Right atrium auricular region (tissue), 2 donors: ENCODE measurements at places on chromosomes 7 and 10. TPM values are rescaled to one million over a fixed set of nuclear protein-coding genes. Genes with fewer than 3 reads are reported as not detected.
A peak's percentile ranks its signal among the peaks of the same experiment; 100 is the strongest.

GRCh38 chr7:98470485-98471240, 69.8 kb upstream of the BAIAP2L1 start:
- no peaks in the 10 kb centered on the region for H3K4me1 ChIP-seq
- H3K4me3 ChIP-seq = no peak overlapping the region
- no peak overlapping the region for H3K27ac ChIP-seq
- H3K27me3 ChIP-seq = peaks cover 14% of the 10 kb centered on the region
- no peak for DNase-seq

CFAP69 gene
- 1.2 TPM for total RNA-seq

TRA2A gene
- 16.0 TPM for total RNA-seq

DNA sequence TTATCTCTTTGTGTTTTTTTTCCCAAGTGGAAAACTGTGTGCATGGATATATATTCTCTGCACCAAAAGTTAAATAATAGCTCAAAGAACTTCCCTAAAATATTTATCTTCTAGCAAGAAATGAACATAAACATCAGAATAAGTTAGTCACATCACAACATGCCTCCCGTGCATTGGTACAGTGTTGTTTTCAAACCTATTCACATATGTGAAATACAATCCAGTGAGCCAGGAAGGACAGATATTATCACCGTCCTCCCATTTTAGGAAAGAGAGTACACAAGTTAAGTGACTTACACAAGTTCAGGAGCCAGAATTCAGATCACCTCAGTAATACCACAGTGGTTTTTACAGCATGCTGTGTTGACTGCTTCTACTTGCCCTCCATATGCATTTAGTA, 22.2 kb downstream of the ARMH3 start:
- no peaks in the 10 kb centered on the region for H3K4me1 ChIP-seq
- peaks cover 67% of the 10 kb centered on the region for H3K36me3 ChIP-seq
- DNase-seq = no peak
- no peaks in the 10 kb centered on the region for H3K27me3 ChIP-seq

AKR1C8 gene
- not detected for total RNA-seq

DNA sequence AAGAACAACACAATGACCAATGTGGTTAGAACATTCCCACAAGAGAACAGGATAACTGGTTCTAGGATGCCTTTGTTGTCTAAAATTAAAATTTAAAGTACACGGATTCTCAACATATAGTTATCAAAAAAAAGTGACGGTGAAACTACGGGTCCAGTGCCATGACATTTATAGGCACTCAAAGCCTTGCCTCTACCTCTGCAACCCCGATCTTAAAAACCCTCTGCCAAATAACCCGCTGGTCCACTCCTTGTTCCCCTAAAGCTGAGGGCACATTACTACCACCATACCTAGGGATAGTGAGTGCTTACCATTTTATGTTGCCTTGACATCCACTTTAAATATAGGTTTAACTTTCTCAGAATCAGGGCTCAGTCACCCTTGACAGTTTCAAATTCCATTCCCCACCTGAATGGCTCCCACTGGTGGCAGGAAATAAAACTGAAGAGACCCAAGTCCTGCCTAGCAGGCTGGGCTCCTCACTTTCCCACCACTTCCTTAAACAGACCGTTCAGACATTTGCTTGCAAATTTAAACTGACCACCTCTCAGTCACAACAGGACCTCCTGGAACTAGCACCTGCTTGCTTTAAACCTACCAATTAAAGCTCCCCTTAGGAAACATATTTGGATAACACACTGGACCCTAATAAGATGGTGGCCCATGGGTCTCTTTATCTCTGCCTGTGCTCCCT, 169.9 kb upstream of the ASAH2 start:
- no peak overlapping the region for H3K27ac ChIP-seq
- H3K4me3 ChIP-seq = no peak overlapping the region

DNA sequence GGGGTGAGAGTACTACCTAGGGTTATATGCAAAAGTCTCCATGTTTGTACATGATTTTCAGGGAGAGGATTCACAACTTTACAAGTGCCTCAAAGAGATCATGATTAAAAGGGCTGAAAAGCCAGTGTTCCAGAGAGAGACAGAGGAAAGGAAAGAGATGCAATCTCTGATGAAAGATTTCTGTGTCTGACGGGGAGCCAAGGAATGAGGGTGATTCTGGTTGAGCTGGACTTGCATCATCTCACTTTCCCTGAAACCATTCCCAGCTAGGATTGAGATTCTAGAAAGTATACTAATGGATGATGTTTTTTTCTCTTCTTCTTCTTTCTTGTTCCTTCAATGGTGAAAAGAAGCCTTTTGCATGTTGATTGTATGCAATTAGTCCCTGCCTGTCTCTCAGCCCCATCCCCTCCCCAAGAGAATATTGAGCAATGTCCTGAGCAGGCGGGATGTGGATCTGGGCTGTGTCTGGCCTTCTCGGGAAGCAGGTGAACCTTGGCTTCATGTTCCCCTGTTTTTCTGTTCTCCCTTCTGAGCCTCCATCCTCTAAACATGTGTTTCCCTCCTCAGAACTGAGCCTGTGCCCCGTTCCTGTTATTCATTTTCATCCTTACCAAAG, 186.1 kb downstream of the ZNF365 start:
- no peak overlapping the region for H3K27ac ChIP-seq
- no peaks in the 10 kb centered on the region for H3K36me3 ChIP-seq
- peak; percentile 73 for DNase-seq
- H3K4me3 ChIP-seq = no peak overlapping the region
- no peaks in the 10 kb centered on the region for H3K27me3 ChIP-seq

ATP6V0E2 gene
- 122 TPM for total RNA-seq

TBXAS1 gene
- 15.3 TPM for total RNA-seq

GRCh38 chr10:104802941-104803340, 161.9 kb downstream of the SORCS3 start:
- H3K4me3 ChIP-seq = no peak overlapping the region
- H3K36me3 ChIP-seq = no peaks in the 10 kb centered on the region
- no peak overlapping the region for H3K27ac ChIP-seq

GRCh38 chr10:93072713-93073538, 767 bp upstream of the CYP26A1 start:
- H3K36me3 ChIP-seq = no peaks in the 10 kb centered on the region
- H3K27me3 ChIP-seq = peaks cover 15% of the 10 kb centered on the region
- peak; percentile 26 for DNase-seq

PANK1 gene
- 7.4 TPM for total RNA-seq

DNA sequence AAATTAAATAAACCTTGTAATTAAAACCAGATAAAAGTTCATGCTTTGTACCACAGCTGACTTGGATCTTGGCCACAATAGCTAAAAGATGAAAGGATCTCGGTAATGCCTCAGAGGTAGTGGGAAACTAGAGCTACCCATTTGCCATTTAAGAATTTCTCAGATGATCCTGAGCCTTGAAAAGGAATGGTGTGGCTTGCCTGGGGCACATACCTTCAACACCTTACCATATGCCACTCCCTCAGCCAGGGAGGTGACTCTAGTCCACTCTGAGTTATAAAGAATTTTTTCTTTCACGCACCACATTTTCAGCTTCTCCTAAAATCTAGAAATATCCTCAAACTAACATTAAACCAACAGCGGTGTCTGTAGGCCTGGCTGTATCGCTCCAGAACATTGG, 516.3 kb upstream of the TEX47 start:
- DNase-seq = no peak
- no peaks in the 10 kb centered on the region for H3K4me1 ChIP-seq
- no peak overlapping the region for H3K4me3 ChIP-seq
- no peaks in the 10 kb centered on the region for H3K27me3 ChIP-seq
- no peaks in the 10 kb centered on the region for H3K36me3 ChIP-seq

ADRA2A gene
- total RNA-seq = 1.4 TPM

DNA sequence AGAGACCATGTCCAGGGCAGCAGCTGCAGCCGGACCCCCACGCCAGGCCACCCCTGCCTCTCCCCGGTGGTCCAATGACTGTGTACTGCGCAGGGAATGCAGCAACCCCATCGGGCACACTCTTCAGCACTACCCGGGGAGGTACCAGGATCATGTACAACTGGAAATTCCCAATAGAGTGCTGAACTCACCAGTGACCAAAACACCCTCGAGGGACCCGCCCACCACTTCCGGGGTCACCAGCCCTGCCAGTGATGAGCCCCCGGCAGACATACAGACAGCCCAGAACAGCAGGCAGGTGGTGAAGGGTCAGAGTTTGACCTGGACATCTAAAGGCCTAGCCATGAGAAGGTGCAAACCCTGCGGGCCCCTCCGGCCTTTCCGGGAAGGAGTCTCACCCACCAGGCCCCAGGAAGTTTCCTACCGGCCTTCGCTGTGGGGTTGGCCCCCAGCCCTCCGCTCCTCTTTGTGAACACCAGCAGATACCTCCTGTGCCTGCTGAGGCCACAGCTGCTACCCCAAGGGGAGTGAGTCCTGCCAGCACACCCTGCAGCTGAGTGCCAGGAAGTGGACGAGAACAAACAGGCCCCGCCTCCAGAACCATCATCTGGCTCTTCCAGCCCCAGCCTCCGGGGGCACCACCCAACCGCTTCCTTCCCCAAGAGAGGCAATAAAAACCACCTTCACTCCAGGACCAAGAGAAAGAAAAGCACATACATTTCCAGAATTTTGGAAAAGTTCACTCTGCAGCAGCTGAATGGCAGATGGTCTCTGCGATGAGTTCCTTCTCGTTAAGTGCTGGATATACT, 5.0 kb upstream of the ANKRD61 start:
- H3K4me3 ChIP-seq = no peak overlapping the region
- peaks cover 76% of the 10 kb centered on the region for H3K36me3 ChIP-seq
- H3K27ac ChIP-seq = peak overlapping the region; percentile 72
- no peaks in the 10 kb centered on the region for H3K4me1 ChIP-seq
- peak; percentile 72 for DNase-seq

ABCC2 gene
- 0.28 TPM for total RNA-seq

DDC gene
- total RNA-seq = not detected

DNA sequence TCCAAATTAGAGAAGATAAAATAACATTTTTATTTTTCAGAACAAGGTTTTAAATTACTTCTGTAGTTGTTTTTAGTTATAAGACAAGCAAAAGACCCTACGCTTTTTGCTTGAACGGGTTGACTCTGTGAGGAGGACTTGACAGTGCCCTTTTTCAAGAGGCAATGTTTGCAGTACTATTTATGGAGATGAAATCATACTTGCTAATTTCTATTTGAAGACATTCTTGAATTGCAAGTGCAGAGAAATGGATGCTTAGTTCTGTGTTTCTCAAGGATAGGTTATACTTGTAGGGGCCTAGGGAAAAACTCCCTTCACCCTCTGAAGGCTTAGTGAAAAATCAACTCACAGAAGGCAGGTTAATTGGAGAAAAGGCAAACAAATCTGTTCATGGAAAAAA, 1229.5 kb downstream of the REEP3 start:
- H3K4me3 ChIP-seq = no peak overlapping the region
- H3K36me3 ChIP-seq = no peaks in the 10 kb centered on the region
- no peak for DNase-seq

GRCh38 chr7:32030904-32031692, 39.1 kb downstream of the PDE1C start:
- no peak overlapping the region for H3K4me3 ChIP-seq
- peak overlapping the region; percentile 37 for H3K27ac ChIP-seq
- no peaks in the 10 kb centered on the region for H3K36me3 ChIP-seq
- no peaks in the 10 kb centered on the region for H3K27me3 ChIP-seq
- peaks cover 19% of the 10 kb centered on the region for H3K4me1 ChIP-seq

DNA sequence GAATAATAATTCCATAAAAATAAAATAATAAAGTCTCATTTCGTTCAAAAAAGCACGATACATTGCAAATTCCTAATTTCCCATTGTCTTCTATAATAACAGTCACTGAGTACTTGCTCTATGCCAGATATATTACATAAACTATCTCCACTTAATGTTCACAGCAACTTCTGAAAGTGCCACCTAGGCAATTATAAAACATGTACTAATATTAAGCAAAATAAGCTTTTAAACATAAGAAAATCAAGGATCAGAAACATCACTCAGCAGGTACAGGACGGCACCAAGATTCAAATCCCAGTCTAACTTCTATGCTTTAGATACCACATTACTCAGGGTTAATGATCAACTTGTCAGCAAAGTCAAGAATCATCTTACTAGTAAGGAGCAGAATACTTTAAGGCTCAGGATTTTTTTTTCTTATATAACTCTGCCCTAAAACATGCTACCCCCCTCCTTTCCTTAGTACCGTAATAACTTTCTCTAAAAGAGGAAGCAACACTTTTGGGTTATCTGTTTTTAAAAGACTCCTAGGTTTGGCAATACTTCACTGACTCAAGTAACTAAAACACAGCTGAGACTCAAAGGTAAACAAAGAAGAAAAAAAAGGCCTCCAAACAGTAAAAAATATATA, 51.3 kb downstream of the USP6NL start:
- no peak overlapping the region for H3K27ac ChIP-seq
- H3K4me3 ChIP-seq = no peak overlapping the region
- H3K4me1 ChIP-seq = no peaks in the 10 kb centered on the region
- DNase-seq = no peak

DNA sequence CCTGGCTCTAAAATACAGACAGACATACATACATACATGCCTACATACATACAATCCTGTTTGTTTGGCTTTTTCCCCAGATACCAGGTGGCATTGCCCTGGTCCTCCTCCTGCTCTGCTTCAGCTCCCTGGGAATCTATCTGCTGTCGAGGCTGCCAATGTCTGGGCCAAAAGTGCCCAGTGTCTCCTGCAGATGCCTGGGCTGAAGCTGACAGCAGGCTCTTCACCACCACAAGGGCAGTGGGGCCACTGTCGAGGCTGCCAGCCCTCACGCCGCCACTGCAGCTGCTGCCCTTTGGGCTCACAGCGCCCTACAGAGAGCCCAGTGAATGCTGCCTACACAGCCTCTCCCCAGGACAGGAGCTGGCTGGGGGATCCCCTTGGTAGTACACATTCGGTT, 18.0 kb upstream of the STN1 start:
- no peak overlapping the region for H3K27ac ChIP-seq
- H3K4me3 ChIP-seq = no peak overlapping the region
- no peaks in the 10 kb centered on the region for H3K4me1 ChIP-seq
- no peaks in the 10 kb centered on the region for H3K27me3 ChIP-seq
- no peaks in the 10 kb centered on the region for H3K36me3 ChIP-seq
- no peak for DNase-seq
